ENCODE measurements at places on chromosomes 16 and 17.
A peak's percentile ranks its signal among the peaks of the same experiment; 100 is the strongest.

- no peak for DNase-seq
Observed at GRCh38 chr17:74918906-74919305, 4.1 kb downstream of the USH1G start.

GRCh38 chr17:291587-291986 is 61.0 kb downstream of the RPH3AL start:
- DNase-seq, result no peak

DNA sequence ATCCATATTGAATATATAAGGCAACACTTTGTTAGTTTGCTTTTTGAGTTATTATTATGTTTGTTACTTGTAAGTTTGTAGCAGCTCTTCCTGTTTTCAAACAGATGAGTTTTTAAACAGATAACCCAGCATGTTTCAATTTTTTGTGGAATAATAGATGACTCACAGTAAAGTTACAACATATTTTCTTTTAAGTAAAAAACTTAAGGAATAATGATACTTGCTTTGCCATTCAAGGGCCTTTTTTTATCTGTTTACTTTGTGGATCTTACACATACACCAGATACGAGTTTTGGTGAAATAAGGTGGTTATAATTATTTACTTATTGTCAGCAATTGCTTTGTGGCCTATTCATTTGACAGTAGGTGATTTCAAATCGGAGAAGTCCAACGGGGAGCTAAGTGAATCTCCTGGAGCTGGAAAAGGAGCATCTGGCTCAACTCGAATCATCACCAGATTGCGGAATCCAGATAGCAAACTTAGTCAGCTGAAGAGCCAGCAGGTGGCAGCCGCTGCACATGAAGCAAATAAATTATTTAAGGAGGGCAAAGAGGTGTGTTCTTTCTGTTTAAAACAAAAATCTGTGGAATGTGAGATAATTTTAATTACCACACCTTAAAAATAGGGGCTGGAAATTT is 66.3 kb downstream of the BPTF start:
- DNase-seq, result peak; percentile 16

GRCh38 chr17:78458736-78459335 is 80.4 kb downstream of the PGS1 start:
- DNase-seq, result no peak

DNA sequence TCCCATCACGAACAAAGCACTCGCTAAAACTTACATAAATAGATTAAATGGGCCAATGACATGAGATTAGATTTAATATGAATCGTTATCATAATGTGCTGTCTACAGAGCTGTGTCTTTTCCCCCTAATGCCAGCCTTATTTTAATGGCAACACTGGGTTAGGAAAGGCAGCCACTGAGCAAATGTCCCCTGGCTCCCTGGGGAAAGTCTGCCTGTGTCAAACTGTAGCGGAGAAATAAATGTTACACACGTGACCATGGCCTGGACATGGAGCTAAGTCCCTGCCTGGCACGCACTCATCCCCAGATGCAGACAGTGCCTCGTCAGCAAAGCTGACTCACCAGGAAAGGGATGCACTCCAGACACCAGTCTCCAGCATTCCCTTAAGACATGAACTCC is 61.3 kb upstream of the SDK2 start:
- peak; percentile 52 for DNase-seq

GRCh38 chr17:72797142-72797541 is 295.3 kb downstream of the SLC39A11 start:
- no peak for DNase-seq

- peak; percentile 69 for DNase-seq
Observed at GRCh38 chr17:77470800-77471733, 330.3 kb downstream of the SEC14L1 start.

DNA sequence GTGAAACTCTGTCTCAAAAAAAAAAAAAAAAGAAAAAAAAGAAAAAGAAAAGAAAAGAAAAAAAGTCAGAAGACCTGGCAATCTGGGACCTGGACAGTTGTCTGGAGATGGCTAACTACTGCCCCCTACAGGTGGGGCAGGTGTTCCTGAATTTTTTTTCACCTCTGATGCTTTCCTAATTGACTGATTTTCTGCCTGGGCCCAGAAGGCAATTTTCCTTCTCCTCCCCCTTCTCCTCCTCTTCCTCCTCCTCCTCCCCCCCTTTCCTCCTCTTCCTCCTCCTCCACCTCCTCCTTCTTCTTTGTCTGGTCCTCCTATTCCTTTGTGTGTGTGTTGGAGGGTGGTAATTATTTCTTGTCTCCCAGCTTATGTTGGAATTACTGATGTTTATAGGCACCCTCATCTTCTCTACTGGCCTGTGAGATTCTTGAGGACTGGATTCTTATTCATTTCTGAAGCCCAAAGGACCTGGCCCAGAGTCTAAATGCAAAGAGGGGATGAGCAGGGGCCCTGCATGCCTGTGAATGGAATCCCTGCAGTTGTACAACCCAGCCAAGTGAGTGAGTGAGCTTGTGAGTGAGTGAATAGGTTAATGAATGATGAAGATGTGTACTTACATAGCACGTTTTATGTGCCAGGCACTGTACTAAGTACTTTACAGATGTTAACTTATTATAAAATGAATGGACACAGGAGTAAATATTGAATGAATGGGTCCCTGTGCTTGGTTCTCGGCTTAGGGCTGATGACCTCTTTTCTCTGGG is 26.9 kb downstream of the IRX5 start:
- DNase-seq, result peak; percentile 33

- DNase-seq, result no peak
Observed at GRCh38 chr17:2211661-2212399, 91.8 kb downstream of the SMG6 start.

DNA sequence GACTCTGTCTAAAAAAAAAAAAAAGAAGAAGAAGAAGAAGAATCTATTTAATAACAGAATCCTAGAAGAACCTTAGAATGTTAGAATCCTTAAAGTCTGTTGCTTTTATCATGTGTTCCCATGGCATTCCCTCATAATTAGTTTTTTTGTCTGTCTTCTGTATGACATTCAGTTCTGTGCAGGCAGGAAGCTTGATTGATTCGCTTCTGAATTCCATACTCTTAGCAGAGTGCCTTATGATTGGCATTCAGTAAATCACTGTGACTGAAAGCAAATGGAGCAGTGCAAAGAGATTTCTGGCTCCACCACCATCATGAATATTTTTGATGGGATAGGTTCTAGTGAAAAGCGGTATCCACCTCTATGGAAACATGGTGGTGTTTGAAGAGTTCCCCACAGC is 1065.9 kb upstream of the RBFOX1 start:
- DNase-seq, result no peak

- no peak for DNase-seq
Observed at GRCh38 chr17:77613218-77613617, 345.3 kb upstream of the TNRC6C start.

DNA sequence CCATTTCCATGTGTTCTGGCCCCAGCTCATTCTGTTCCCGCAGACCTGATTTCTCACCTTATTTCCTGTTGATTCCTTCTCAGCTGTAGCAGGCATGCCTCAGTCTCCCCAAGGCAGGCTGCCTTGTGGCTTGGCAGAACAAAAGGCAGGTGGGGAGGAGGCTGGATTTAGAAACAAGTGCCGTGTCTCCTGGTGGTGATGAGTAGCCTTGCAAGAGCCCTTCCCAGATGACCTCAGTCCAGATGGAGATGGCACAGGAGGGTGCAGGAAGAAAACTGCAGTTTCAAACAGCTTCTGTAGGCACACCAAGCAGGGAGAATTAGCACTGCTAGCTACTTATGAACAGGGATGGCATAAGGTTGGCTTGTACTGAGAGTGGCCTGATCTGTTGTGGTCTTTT is 64.6 kb downstream of the ARHGAP44 start:
- DNase-seq, result no peak

- no peak for DNase-seq
Observed at GRCh38 chr17:16491703-16492612, at the start of gene LRRC75A. Gene LRRC75A (minus strand): TSS chr17:16492193. CDS start chr17:16491990, 203 bp downstream.

DNA sequence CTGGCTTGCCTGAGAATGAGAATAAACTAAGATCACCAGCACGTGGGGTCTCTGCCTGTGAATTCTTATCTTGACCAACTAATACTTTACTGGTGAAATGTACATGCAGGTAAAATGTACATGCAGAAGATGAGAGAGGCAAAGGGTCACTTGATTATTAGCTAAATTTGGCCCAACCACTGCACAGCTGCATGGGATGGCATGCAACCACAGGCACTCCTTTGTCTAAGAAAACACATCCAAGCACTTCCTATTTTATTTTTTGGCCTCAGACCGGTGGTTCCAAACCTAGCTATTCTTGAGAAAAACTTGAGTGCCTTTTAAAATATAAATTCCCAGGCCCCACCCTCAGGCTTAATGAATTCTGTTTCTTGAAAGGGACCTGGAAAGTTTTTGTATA is 77.9 kb downstream of the SYCE1L start:
- DNase-seq, result no peak

GRCh38 chr16:20903116-20903898 is 2.7 kb downstream of the LYRM1 start:
- DNase-seq, result peak; percentile 61

- no peak for DNase-seq
Observed at GRCh38 chr17:80795754-80796153, 195.9 kb upstream of the CHMP6 start.

- DNase-seq, result peak; percentile 91
Observed at GRCh38 chr17:7234083-7234951, at the start of gene DVL2. Gene DVL2 (minus strand): TSS chr17:7234517. CDS start chr17:7234262, 255 bp downstream.

DNA sequence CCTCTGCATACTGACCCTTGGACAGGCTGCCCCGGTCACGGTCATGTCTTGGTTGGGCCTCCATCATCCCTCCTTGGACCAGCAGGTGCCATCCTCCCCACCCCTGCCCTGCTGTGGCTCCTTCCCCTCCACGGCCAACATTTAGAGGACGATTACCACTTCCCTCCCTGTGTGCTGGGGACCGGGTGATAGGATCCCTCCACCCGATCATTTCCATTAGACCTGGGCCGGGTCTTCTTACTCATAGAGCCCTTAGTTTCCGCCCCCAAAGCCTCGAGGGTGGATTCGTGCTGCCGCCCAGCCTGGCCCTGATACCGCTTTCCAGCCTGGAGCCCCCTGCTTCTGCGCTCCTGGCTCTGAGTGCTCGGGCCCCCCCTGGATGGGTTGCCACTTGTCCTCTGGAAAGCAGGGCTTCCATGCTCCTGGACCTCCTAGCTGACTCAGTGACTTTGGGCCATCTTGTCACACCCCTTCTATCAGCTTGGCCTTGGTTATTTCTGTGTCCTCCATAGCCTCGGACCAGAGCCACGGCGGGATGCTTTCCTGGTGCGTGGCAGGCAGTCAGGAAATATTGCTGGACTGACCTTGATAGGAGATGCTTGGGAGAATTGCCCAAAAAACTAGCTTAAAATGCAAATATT is 171.4 kb downstream of the SEC14L1 start:
- no peak for DNase-seq

GRCh38 chr16:6016530-6017184 is 919.1 kb upstream of the EEF2KMT start:
- peak; percentile 76 for DNase-seq

DNA sequence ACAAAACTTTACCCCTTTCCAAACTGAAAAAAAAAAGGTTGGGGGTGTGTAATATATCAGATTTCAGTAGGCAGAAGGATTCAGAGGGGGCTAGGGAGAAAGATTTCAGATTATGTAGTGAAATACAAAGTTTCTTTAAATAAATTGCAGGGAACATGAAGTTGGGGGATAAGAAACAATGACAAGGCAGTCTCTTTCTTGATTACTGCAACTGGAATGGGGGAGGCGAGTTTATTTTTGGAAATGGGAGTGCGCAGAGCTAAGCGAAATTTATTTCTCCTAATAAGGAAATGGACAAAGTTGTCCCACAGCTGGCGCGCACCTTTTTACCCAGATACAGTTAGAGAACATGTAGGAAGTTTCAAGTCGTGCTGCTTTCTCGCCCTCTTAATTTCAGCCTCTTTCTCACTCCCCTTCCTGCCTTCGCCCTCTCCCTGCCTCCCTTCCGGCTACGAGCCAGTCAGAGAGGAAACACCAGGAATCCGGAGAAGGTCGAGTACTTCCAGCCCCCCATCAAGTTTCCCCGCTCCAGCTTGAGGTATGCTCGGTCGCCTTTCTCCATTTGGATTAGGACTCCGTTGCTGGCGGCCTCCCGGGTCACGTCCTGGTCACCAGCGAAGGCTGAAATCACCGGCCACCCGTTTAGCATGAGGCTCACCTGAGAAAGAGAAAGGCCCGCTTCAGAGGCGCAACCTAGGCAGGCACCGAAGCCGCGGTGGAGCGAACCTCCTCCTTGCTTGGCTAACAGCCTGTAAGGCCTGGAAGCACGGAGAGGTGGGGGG is 2.5 kb downstream of the CBLN1 start:
- no peak for DNase-seq

DNA sequence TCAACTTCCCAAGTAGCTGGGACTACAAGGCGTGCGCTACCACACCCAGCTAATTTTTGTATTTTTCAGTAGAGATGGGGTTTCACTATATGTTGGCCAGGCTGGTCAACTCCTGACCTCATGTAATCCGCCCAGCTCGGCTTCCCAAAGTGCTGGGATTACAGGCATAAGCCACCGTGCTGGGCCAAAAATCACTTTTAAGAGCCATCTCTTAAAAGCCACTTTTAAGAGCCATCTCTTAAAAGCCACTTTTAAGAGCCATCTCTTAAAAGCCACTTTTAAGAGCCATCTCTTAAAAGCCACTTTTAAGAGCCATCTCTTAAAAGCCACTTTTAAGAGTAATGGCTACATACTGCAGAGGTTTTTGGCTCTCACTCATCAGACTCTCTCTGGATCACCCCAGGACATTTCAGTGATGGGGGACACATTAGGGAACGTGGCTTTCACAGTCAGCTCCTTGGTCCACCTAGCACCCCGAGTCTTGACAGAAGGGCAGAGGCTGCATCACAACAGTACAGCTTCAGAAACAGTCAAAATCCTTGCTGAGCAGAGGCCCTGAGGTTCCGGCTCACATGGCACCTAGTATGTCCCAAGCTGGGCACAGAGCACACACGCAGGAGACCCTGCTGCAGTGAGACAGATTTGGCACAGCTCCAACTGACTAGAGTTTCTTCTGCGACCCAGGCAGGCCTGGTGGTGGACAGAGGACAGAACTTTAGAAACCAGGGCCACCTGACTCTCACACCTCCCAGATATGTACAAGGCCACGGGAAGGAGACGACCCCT is 23.6 kb downstream of the RANBP10 start:
- no peak for DNase-seq

- DNase-seq, result no peak
Observed at GRCh38 chr17:47640076-47640475, 9.6 kb upstream of the KPNB1 start.

DNA sequence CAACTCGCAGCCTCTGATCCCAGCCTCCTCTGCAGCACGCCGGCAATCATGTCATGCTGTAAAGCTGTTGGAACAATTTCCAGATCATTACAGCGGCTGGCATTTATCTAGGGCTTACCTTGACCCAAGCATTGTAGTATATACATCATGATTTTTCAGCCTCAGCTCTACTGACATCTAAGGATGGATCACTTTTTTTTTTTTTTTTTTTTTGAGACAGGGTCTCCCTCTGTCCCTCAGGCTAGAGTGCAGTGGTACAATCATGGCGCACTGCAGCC is 103.3 kb downstream of the CMIP start:
- DNase-seq, result no peak

GRCh38 chr17:67520252-67520906 is 143.3 kb downstream of the PITPNC1 start:
- DNase-seq, result no peak

GRCh38 chr16:13517841-13518240 is 402.1 kb upstream of the ERCC4 start:
- DNase-seq, result no peak

GRCh38 chr16:63813862-63814261 is 1308.0 kb downstream of the CDH11 start:
- no peak for DNase-seq

- DNase-seq, result peak; percentile 33
Observed at GRCh38 chr17:3528880-3529511, 28.6 kb downstream of the TRPV3 start.

GRCh38 chr17:63446753-63447470 is 806 bp upstream of the CYB561 start:
- peak; percentile 74 for DNase-seq

GRCh38 chr16:68202091-68202519 is 33.8 kb downstream of the ESRP2 start:
- peak; percentile 4 for DNase-seq

All from M059J (cell line).